ENCODE measurements at places on chromosomes 12 and 14. TPM values are rescaled to one million over a fixed set of nuclear protein-coding genes. Genes with fewer than 3 reads are reported as not detected.

The CISTR gene
- not detected for total RNA-seq

The INHBE gene
- total RNA-seq = 0.76 TPM

The C14orf180 gene
- total RNA-seq = not detected

The PYGL gene
- total RNA-seq = 42.6 TPM

The STYK1 gene
- 1.1 TPM for total RNA-seq

The TNFRSF1A gene
- 343 TPM for total RNA-seq

The TEP1 gene
- total RNA-seq = 18.0 TPM

The ALX1 gene
- not detected for total RNA-seq

The SOX5 gene
- not detected for total RNA-seq

The ZC2HC1C gene
- 5.3 TPM for total RNA-seq

The ADAM20 gene
- total RNA-seq = under 0.01 TPM

The NUDT14 gene
- 6.3 TPM for total RNA-seq

The E2F7 gene
- 2.5 TPM for total RNA-seq

The INHBC gene
- not detected for total RNA-seq

The GPR84 gene
- not detected for total RNA-seq

The PZP gene
- total RNA-seq = not detected

The RNASE3 gene
- not detected for total RNA-seq

The MYF6 gene
- total RNA-seq = not detected

The LRTM2 gene
- total RNA-seq = not detected

The FAM222A gene
- 0.89 TPM for total RNA-seq

The AHNAK2 gene
- total RNA-seq = 58.0 TPM

The OR6C2 gene
- total RNA-seq = not detected

The PAX9 gene
- not detected for total RNA-seq

The GNG2 gene
- 14.7 TPM for total RNA-seq

The ESYT1 gene
- total RNA-seq = 216 TPM

The CLEC7A gene
- not detected for total RNA-seq

The CLEC4D gene
- total RNA-seq = not detected

The KLRC2 gene
- not detected for total RNA-seq

The YARS2 gene
- 33.1 TPM for total RNA-seq

The ERGIC2 gene
- total RNA-seq = 265 TPM

The LMNTD1 gene
- total RNA-seq = 0.13 TPM

The CKAP4 gene
- total RNA-seq = 210 TPM

The SDR9C7 gene
- not detected for total RNA-seq

The ITFG2 gene
- 14.4 TPM for total RNA-seq

The PLEKHG3 gene
- 6.9 TPM for total RNA-seq

The ART4 gene
- not detected for total RNA-seq

The TAS2R7 gene
- not detected for total RNA-seq

The WNT5B gene
- 529 TPM for total RNA-seq

The WBP11 gene
- total RNA-seq = 5.5 TPM

The CFAP73 gene
- total RNA-seq = not detected

The SIRT4 gene
- total RNA-seq = not detected

The FITM1 gene
- not detected for total RNA-seq

The NPFF gene
- total RNA-seq = not detected

The EPYC gene
- total RNA-seq = not detected

The PDZRN4 gene
- total RNA-seq = not detected
